Cortex of kidney (tissue), 1 donor: ENCODE measurements at places on chromosomes 4 and X.

GRCh38 chrX:102338162-102338561 is 91.2 kb downstream of the NXF2 start:
- no peak for DNase-seq

DNA sequence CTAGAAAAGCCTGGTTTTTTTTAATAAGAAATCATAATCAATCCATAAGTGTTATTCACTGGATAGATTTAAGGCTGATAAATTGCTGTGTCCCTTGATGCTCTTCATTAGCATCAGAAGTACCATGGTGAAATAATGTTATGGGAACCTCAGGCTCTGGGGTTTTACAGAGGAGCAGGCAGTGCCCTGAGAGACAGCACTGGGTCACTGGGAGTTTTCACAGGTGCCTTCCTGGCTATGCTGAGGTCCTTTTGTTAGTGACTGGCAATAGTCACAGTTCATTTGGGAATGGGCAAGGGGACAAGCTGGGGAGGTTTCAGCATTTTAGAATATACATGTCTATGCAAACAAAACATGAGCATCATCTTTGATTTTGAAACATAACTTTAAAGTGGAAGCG is 38.6 kb downstream of the ANK2 start:
- no peak for DNase-seq

DNA sequence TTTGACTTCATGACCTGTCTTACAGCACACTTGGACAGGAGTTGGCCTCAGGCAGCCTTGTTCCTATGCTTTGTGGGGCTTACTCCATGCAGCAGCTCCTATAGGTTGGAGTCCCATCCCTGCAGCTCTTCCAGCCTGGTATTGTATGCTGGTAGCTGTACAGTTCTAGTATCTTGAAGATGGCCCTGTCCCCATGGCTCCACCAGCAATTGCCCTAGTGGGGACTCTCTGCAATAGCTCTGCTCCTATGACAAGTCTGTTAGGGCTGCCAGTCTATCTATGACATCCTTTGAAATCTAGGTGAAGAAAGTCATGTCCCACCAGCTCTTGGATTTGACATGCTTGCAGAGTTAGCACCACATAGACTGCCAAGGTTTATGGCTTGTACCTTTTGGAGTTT is 252.6 kb downstream of the ANTXR2 start:
- no peak for DNase-seq

DNA sequence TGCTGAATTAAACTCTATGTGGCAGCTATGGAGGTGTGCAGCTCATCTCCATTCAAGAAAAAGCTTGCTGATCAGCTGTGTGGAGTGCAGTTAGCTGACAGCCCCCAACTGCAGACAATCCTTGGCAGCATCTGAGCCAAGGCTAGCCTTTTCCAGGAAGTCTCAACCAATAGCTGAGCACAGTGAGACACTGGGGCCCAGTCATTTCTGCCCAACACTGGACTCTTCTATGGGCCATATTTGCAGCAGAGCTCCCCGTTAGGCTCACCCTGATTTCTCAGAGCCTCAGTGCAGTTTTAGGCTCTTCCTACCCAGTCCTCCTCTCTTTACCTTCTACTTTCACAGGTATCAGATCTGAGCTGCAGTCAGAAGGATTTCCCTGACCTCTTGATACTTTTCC is 12.9 kb downstream of the DDX53 start:
- no peak for DNase-seq

GRCh38 chr4:55365345-55365728 is 19.3 kb downstream of the SRD5A3 start:
- no peak for DNase-seq

- no peak for DNase-seq
Observed at GRCh38 chr4:104093247-104093646, 373.5 kb upstream of the TACR3 start.

GRCh38 chr4:161856711-161857326 is 307.0 kb downstream of the FSTL5 start:
- DNase-seq: no peak
